ENCODE measurements at places on chromosomes 16 and 17. TPM values are rescaled to one million over a fixed set of nuclear protein-coding genes. Genes with fewer than 3 reads are reported as not detected.

- no peak for DNase-seq
Measured at GRCh38 chr17:81150377-81151077, 14.8 kb upstream of the PVALEF start.

- no peak for DNase-seq
Measured at GRCh38 chr16:48103591-48103990, 52.2 kb downstream of the ABCC12 start.

- DNase-seq = no peak
Measured at GRCh38 chr16:12587646-12588277, 215.9 kb downstream of the CPPED1 start.

DNA sequence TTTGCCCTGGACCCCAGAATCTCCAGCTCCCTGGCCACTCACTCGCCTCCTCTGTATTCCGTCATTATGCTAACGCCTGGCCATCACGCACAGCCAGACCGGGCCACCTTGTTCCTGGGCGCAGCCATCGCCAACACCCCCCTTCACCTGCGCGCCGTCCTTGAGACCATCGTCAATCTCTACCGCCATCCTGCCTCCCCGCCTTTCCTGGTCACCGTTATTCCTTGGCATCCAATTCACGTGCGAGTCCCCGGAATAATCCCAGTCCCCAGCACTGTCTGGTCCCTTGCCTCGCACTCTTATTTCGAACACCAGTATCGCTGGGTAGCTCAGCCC is 541 bp downstream of the VKORC1 start:
- no peak for DNase-seq

DNA sequence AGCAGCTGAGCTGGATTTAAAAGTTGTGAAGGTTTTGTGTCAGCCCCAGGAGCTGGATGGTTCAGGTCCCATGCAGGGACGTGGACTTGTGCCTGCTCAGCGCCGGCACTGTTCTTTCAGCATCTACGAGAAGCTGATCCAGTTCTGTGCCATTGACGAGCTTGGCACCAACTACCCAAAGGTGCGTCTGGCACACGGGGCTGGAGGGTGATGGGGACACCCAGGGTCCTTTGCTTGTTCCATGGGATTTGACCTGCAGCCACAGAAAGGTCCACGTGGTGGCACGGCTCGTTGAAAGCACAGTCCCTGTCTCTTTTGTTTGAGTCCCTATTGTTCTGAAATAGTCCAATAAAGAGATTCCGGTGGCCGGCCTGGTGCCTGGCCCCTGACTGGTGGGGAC is 18.1 kb upstream of the ITGB4 start:
- DNase-seq = no peak

DNA sequence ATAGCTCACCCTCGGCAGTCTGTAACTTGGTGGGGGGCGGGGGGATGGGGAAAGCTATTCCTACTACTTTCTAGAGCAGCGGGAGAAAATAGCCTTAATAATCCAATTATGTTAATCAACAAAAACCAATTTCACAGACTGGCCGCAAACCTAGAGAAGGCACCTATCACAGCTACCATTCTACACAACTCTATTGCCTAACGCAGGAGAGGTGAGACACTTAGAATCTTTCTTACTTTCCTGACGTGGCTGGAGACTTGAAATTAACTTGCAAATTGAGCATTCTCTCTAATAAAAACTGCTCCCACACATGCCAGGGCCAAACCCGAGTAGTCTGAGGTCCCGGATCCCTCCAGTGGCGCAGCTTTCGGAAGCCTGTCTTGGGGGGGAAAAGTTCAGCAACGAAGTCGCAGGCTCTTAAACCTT is 794 bp downstream of the SMG6 start:
- no peak for DNase-seq

The FSCN2 gene
- 1.5 TPM for total RNA-seq

The SNN gene
- 163 TPM for total RNA-seq

Data from endothelial cell (in vitro differentiated cells).